RKO (cell line): ENCODE measurements at places on chromosomes 7 and 10.

- DNase-seq = no peak
These were observed 147.3 kb upstream of the PDE1C start for GRCh38 chr7:32217341-32218153.

GRCh38 chr7:33905389-33906032 is at the start of gene BMPER:
Gene BMPER (plus strand): TSS chr7:33905539. CDS start chr7:33905614, 75 bp downstream.
- DNase-seq = no peak

GRCh38 chr7:155685070-155685790 is 40.8 kb downstream of the RBM33 start:
- no peak for DNase-seq

- DNase-seq = no peak
These were observed 26.1 kb upstream of the MRC1 start for GRCh38 chr10:17782921-17783665.

DNA sequence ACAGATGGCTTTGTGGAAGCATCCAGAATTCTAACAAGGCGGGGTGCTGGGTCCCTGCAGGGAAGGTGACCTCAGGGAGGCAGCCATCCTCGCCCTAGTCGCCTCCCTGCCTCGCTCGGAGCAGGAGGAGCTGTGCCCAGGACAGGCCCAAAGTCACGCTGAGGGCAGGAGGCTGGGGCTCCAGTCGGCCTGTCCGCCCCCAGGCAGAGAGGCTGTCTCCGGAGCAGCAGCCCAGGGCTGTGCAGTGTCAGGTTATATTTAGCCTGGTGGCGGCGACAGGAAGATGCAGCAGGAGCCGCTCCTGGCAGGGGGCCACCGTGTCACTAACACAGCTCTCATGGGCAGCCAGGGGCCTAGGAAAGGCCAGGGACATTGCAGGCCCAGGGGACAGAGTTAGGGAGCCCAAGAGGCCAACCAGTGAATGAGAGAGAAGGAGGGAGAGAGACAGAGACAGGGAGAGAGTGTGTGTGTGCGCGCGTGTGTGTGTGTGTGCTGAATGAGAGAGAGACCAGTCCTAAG is 13.5 kb downstream of the KCNH2 start:
- no peak for DNase-seq

- DNase-seq = no peak
These were observed 4.0 kb downstream of the VSIR start for GRCh38 chr10:71769279-71769823.

DNA sequence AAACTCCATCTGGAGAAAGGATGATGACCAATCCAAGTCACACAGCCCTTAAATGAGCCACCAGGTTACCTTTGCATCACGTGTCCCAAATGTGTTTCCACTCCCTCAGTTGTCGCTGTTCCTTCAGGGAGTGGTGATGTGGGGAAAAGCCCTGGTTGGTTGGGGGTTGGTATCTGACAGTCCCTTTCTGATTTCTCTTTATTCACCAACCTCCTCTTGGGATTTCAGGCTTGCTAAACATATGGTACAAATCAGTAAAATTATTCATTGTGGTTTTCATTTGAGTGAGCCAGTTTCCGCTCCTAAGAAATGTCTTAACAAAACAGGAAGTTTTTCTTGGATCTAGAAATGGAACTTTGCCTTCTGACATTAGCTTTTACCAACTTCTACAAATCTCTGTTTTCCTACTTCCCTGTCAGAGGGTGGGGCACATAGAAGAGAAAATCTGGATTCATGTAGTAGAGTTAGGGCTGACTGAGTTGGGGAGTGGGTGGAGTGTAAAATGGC is 40.0 kb upstream of the KMT2E start:
- no peak for DNase-seq

- DNase-seq = no peak
These were observed 134.1 kb downstream of the GFRA1 start for GRCh38 chr10:116138897-116139296.

GRCh38 chr7:128879939-128880746 is 17.5 kb downstream of the ATP6V1F start:
- peak; percentile 63 for DNase-seq

GRCh38 chr7:55570939-55571338 is 1.4 kb downstream of the VOPP1 start:
- DNase-seq = peak; percentile 85

DNA sequence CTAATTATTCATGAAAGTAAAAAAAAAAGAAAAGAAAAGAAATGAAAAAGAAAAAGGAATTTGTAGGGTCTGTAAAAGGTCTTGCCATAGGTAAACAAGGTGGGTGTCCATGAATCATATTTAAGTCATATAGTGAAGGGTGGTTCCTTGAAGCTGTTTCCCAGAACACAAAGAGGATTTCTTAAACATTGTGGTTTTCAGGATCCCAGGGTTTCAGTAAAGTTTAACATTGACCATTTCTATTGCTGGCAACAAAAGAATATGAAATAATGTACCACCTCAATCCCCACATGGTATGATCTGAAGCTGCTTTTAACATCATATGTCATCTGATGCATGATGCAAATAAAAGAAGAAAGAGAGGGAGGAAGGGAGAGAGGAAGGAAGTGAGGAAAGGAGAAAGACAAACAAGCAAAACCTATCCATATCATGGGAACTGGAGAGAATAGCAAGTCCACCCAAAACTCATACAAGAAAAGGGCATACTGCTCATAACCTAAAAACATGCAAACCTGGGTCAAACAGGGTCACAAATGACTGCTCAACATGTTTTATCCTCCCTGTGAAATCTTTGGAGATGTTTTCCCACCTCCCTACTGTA is 663.5 kb downstream of the SORCS1 start:
- DNase-seq = no peak

GRCh38 chr10:90461437-90462155 is 396.2 kb downstream of the HTR7 start:
- DNase-seq = no peak

DNA sequence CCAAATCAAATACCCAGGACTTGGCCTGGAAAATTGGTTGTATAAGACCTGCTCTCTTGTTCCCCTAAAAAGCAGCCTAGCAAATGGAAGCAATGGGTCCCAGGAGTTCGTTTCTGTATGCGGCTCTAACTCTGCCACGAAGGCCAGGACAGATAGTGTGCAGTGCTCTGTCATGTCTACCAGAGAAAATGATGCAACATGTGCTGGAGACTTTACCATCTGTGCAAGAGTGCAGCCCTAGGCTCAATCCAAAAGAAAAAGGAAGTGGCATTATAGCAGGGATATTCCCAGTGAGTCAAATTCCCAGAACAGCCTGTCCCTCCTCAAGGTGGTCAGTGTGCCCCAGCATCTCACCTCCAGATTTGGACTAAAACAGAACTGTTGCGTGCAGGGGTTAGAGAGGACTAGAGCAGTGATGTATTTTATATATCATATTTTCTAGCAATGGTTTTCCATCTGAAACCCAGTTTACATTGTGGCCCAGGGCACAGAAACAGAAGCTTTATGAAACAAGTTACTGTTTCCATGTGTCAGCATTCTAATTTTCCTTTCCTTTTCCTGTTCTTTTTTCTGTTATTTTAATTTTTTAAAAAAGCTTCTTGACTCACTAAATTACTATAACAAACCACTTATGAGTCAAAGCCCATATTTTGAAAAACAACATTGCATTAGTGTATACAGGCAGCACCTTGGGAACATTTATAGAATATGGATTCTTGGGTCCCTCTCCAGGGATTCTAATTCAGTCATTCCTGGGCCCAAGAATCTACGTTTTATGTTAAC is 311.2 kb downstream of the RNLS start:
- no peak for DNase-seq

- DNase-seq = no peak
These were observed 92.8 kb downstream of the PRKAG2 start for GRCh38 chr7:151783958-151784575.

GRCh38 chr10:60777696-60778213 is 523 bp upstream of the CDK1 start:
- DNase-seq = no peak

DNA sequence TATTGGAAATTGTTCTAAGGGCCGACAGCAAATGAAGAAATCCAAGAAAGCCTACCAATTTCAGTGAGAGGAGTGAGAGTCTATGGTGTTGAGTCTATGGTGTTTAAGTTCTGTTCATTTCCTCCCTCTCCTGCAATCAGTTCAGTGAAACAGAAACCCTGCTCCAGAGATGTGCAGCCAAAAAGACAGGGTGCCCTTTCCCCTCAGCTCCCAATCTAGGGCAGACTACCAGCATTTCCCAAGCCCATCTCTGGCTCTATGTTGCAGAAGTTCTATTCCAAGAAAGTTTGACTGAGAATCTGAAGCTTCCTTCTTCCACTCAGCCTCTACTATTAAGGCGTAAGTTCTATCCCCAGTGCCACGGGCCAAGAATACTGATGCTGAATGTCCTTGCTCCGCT is 18.5 kb upstream of the ALOX5 start:
- DNase-seq = no peak

DNA sequence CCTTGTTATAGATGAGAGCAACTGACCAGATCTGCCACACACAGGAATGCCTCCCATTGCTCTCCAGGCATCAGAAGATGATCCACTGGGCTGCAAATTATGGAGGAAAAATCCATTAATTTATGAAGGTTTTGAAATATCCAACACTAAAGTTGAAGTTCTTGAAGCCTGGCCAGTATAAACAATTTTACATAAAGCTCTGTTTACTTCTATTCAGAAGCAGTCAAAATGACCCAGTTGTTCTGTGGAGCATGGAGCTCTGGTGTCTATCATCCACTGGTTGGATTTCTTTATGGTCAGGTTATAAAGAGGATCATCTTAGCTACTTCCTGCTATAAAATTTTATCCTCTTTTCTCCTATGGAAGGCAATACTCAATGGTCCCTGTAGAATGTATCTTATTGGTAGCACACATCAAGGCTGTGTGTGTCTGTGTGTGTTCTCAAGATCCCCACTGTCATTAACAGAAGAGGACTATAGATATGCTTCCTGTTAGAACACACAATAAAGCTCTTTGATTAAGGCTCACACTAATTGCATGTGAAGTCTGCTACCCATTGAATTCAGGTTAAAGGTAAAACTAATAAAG is 747.4 kb downstream of the SUGCT start:
- no peak for DNase-seq

DNA sequence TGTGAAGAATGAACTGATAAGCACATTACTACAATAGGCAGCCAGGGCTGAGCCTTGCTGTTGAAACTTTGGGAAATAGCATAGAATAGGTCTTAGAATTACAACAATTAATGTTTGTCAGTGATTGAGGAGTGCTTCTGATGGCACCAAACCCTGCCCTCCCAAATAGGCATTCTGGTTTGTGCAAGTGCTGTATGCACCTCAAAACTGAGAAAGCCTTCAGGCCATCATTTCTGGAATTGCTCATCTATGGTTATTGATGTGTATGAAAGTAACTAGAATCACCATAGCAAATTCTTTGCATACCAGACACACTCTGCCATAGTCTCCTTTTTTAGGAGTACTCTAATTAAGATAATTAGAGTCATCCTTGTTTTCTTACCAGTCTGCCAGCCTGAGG is 585.0 kb upstream of the MBL2 start:
- no peak for DNase-seq

DNA sequence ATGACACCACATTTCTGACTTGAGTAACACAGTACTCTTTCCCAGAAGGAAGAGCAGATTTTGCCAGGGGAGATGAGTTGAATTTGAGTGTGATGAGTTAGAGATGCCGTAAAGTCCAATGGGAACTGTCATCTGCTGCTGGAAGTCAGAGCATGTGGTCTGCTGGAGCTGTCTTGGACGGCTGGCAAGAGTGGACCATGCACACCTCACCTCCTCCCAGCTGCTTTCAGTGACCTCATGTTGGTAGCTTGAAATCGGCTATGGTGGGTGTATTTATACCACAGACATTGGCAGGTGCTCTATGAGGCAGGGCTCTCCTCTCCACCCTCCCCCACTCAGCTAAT is 82.3 kb downstream of the COL13A1 start:
- no peak for DNase-seq

- no peak for DNase-seq
These were observed 89.1 kb downstream of the TNS3 start for GRCh38 chr7:47492716-47493325.

GRCh38 chr10:21509341-21510240 is 15.9 kb downstream of the SKIDA1 start:
- no peak for DNase-seq

GRCh38 chr10:50367732-50368131 is 116.4 kb upstream of the ASAH2 start:
- DNase-seq = peak; percentile 36

DNA sequence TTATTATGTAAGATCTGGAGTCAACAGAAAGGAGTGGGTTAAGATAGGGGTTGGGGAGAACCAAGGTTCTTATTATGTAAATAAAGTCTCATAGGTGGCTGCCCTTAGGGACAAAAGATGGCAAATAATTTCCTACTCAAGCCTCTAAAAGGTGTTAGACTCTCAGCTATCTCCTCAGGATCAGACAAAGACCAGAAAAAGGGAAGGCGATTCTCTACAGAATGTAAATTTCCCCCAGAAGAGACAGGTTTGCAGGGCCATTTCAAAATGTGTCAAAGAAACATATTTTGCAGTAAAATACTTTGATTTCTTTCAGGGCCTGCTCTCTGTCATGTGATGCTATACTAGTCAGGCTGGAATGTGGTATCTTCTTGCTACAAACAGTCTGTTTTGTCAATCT is 80.3 kb downstream of the MICU1 start:
- no peak for DNase-seq

- DNase-seq = no peak
These were observed 25.0 kb upstream of the AQP1 start for GRCh38 chr7:30886608-30887011.

GRCh38 chr10:29646238-29646902 is 11.6 kb upstream of the SVIL start:
- peak; percentile 57 for DNase-seq

- DNase-seq = no peak
These were observed 330.9 kb upstream of the COBL start for GRCh38 chr7:51647486-51647885.

DNA sequence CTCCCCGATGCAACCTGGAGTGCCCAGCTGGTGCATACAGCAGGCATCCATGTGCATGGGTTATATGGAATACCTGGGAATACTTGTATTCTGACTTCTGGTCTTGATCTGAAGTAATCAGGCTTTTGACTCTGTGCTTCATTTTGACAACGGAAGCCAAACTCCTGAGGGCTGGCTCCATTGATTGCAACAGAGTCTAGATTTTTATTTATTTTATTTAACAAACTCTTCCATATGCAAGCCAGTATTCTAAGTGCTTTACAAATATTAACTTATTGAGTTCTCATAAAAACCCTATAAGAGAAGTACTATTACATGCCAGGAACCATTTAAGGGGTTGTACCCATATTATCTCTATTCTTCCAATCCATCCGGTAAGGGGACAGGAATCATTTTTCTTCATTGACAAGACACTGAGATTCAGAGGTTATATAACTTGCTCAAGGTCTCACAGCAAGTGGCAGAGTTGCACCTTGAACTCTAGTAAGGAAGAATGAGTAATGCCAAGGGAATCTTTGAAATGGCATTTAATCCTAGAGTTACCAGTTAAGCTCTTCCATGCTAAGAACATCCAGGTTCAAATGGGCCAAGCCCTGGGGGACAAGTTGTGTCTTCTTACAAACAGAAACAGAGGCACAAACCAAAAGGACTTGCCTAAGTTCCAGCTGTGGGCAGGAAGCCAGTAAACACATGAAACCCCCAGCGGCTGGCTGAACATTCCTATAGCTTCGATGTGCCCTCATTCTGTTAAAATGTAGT is 241.0 kb downstream of the WDR11 start:
- no peak for DNase-seq

- peak; percentile 78 for DNase-seq
These were observed at the start of gene UBE2D1 for GRCh38 chr10:58334817-58335305. Gene UBE2D1 (plus strand): TSS chr10:58335006. CDS start chr10:58335202, 196 bp downstream.

GRCh38 chr10:119136084-119136483 is 29.4 kb downstream of the SFXN4 start:
- no peak for DNase-seq

GRCh38 chr7:74173491-74173865 is 678 bp upstream of the EIF4H start:
- no peak for DNase-seq

GRCh38 chr10:47264797-47265281 is 35.2 kb upstream of the GDF10 start:
- peak; percentile 32 for DNase-seq
